Stimulated activated CD4-positive, alpha-beta T cell treated with anti-CD3 and anti-CD28 coated beads, Interleukin-15, amount 100 ng/mL, for 48 hours (primary cell): ENCODE measurements at places on chromosomes 16 and 17.

DNA sequence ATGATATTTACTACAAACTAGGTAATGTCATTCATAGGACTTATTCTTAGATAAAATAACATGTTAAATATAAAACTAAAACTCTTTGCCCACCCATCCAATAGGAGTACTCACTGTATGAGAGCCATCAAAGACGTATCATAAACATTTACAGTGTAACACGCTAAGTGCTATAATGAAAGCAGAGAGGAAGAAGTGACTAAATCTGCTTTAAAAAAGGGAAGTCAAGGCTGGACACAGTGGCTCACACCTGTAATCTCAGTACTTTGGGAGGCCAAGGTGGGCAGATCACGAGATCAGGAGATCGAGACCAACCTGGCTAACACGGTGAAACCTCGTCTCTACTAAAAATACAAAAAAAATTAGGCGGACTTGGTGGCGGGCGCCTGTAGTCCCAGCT, 32.4 kb downstream of the SPAG9 start:
- no peak for DNase-seq

DNA sequence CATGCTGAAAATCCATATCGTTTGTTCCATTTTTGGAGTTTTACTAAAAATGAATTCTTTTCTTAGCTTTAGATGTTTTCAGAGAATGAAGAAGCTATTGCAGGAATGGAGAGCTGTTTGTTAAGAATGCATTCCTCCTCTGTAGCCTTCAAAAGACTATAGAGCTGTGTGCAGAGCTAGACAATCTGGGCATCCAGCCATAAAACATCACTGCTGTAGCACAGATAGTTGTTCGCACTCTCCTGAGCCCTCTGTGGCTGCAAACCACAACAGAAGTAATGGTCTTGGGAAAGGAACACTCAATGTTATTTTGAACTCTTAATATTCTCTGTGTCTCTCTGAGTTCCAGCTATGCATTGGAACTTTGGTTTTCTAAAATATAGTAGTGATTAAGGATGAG, 4.9 kb downstream of the TNRC6C start:
- no peak for DNase-seq

- no peak for DNase-seq
Observed at GRCh38 chr16:5012887-5013286, 20.8 kb downstream of the NAGPA start.

GRCh38 chr17:40190197-40191021, 13.1 kb downstream of the RAPGEFL1 start:
- DNase-seq: peak; percentile 20

- DNase-seq: no peak
Observed at GRCh38 chr17:50935221-50935995, 69.3 kb upstream of the TOB1 start.

DNA sequence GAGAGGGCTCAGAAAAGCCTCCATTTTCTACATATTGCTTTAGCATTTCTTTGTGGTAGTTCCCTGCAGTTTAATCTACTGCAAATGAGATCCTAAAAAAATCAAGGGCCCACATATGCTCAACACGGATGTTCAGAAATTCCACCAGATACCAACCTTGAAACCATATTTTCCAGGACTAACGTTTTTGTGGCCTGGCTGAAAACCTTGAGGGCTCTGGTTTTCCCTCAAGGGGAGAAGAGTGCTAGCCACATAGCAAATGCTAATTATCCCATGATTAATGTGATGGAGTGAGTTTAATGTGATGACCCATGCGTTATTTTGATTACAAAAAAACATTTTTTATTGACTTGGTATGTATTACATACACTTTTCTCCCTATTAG, 68.9 kb downstream of the SNX11 start:
- no peak for DNase-seq

DNA sequence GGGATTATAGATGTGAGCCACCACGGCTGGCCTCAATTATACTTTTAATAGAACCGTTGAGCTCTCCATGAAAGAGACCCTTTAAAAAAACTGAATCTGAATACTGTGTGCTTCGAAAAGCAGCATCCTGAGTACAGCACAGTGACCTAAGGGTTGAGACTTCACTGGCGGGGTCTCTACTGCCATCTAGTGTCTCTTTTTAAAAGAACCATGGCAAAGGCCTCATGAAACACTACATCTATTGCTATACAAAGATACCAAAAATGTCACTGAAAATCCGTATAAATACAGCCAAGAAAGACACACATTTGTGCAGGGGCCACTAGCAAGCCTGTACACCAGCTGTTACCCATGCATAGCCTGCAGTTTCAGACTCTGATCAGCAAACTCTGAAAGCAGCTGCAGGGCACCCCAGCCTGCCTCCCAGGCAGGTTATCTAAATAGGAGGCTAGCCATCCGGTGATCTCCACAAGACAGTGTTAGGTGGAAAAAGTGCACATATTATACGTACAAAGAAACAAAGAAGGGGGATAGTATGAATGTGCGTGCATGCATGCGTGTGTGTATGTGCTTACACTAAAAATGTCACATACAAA, 35.3 kb downstream of the NPLOC4 start:
- DNase-seq: peak; percentile 7
